ENCODE measurements at places on chromosomes 1 and 21.
A peak's percentile ranks its signal among the peaks of the same experiment; 100 is the strongest.

DNA sequence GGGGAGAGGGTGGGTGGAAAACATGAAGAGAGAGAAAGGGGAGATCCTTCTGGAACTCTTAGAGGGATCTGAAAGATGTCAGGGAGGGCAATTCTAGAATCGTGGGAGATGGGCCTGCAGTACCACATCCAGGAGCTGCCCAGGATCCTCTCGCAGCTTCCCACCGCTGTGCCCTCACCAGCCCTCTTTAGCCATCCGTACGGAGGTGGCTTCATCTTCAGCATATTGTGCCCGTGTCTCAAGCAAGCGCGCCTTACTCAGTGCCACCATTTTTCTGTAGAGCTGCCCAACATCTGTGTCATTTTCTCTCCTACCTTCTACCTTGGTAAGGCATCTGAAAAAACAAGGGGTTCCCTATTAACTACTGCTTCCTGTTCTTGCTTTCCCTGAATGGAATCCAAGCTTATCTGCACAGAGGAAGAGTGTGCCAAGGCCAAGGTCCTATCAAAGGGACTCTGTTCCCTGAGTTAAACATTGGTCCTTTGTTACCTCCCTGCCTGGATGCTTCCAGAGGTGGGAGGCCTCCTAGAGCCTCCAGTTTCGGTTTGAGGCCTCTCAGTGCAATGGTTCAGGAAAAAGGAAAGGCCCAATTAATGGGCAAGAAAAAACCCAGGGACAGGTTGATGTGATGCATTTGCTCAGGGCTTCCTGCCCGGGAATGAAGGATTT is 23.2 kb downstream of the C1orf116 start:
- no peak for DNase-seq

- DNase-seq: no peak
Observed at GRCh38 chr1:10789047-10789791, 7.2 kb downstream of the CASZ1 start.

DNA sequence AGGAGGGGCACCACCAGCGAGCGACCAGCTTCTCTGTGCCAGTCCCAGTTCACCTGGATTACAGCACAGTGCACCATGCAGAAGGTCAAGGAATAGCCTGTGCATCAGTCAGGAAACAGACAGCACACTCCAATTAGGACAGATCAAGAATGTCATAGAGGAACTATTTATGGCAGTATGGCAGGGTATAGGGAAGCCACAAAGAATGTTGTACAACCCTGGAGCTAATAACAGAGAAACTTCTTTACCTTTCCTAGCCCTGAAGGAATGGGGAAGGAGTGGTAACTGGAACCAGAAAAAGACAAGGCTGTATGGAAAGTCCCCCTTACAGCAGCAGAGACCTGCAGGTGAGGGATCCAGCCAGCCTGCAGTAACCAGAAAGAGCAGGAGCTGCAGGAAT is 87.8 kb upstream of the USP24 start:
- DNase-seq: no peak

DNA sequence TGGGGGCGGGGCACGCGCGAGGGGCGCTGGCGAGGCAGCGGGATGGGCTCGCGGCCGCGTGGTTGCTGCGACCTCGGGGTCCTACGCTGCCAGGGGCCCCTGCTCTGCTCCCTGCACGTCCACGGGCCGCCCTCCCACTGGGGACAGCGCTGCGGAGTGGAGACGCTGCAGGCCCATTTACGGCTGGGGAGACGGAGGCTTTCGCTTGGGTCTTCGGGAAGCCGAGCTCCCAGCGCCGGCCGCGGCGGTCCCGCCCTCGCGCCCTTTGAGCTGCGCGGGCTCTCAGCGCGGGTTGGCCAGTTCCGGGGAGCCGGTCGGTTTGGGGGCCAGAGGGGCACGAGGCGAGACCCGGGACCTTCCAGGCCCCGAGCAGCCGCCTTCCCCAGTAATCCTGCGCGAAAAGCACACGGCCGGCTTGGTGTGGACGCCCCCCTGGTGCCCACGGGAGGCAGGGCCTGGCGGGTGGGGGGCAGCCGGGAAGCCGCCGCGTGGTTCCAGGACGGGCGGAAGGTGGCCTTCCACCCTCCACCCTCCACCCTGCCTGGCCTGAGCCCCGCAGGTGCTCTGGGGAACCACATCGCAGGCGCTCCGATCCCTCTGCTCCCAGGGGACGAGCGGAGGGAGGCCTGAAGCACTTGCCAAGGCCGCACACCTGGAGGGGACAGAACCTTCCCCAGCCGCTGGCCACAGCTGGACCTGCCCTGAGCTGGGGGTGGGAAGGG is 570 bp upstream of the PEX10 start:
- peak; percentile 22 for DNase-seq

DNA sequence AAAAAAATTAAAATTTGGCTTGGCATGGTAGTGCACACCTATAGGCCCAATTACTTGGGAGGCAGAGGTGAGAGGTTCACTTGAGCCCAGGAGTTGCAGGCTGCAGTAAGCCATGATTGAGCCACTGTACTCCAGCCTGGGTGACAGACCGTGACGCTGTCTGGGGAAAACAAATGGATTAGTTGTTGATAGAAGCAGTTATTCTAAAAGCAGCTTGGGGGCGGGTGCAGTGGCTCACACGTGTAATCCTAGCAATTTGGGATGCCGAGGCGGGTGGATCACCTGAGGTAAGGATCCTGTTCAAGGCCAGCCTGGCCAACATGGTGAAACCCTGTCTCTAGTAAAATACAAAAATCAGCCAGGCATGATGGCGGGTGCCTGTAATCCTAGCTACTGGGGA is 40.3 kb downstream of the KIF1B start:
- peak; percentile 73 for DNase-seq

DNA sequence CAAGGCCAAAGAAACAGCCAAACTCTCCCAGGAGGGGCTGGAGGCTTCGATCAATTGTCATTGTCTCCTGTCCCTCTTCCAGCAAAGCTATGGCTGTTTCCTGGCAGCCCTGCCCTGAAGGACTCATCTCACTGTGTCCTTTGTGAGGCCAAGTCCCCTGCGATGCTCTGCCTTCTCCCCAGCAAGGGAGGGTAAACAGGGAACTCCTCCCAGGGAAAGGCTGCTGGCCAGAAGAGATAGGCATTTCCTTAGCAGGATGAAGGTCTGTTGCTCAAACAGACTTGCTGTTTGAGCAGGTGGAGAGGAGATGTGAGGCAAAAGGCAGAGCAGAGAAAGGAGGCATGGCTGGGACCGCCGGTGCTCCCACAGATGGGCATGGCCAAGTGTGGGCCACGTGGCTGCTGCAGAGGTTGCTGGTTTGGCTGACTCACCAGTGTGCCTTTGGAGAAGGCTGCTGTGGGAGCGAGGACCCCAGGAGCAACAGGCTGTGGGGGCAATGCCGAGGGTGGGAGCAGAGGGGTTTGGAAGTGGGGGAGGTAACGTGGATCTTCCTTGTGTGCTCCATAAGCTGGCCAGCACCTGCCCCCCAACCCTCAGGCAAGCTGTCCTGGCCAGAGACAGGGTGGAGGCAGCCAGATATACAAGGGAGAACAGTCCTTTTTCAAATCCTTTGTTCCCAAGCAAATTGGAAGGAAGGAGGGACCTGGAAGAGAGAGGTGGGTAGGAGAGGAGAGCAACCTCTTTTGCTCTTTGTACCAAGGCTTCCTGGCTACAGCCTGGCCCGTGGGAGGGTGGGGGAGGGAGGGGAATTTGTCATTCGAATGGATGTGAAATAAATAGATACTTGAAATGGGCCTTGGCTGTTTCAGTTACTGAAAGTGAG is 449.8 kb downstream of the SIPA1L2 start:
- no peak for DNase-seq
